ENCODE measurements at places on chromosomes 1 and 21. TPM values are rescaled to one million over a fixed set of nuclear protein-coding genes. Genes with fewer than 3 reads are reported as not detected.
A peak's percentile ranks its signal among the peaks of the same experiment; 100 is the strongest.

GRCh38 chr1:178573330-178573729, 60.4 kb downstream of the TEX35 start:
- no peak for DNase-seq

DNA sequence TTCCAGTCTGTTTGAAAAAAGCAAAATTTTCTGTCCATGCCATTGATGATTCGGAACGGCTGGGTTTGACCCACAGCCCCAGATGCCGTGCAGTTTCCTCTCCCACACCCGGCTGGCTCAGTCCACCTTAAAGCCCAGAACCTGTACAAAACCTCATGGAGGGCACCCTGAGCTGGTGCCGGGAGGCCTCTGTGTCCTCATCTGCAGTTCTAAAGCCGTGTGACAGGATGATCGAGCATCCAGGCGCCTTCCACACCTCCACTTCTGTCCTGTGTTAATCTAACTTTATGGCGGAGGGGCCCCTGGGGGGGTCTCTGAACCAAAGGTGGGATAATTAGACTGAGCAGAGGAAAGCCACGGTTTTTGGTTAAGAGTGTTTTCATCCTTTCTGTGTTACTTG, 49.6 kb downstream of the SLC37A1 start:
- no peak for DNase-seq

DNA sequence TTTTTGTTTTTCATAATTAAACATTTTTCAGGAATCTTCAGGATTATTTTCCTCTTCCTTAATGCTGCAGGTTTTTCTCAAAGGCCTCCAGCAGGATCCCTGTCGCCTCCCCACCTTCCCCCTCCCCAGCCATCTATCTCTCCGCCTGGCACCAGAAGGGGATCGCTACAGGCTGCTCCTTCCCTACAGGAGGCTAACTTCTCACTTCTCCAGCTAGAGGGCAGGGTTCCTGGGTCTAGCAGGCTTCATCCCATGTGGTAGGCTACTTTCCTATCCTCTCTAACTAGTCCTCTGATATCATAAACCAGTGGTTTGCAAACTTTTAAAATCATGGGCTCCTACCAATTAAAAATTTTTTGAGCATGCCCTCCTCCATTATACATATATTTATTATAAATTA, 104.1 kb downstream of the KCNN3 start:
- DNase-seq, result peak; percentile 20

DNA sequence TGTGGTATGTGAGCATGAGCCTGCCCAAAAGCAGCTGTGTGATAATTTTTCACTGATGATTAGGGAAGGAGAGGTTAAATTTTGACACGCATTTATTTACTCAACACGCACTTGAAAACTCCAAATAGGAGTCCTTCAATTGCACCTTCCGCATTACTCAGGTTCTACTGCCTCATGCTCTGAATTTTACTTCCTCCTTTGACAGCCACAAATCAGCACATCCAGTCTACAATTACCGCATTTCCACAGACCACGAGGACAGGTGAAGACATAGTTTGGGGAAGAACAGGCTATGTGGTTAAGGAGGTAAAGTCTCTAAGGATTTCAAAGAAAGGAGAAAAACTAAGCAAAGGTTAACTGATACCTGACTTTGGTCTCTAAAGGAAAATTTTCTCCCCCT, 2.6 kb downstream of the CAPN8 start:
- no peak for DNase-seq

ZNF593OS gene
- not detected for total RNA-seq

TMCC2 gene
- total RNA-seq, result 6.1 TPM

TMOD4 gene
- not detected for total RNA-seq
